Mesenteric fat pad (tissue), 1 donor: ENCODE measurements at places on chromosomes 2 and 18. TPM values are rescaled to one million over a fixed set of nuclear protein-coding genes. Genes with fewer than 3 reads are reported as not detected.

The KCNJ13 gene
- not detected for total RNA-seq

The ATP6V1C2 gene
- 1.4 TPM for total RNA-seq

DNA sequence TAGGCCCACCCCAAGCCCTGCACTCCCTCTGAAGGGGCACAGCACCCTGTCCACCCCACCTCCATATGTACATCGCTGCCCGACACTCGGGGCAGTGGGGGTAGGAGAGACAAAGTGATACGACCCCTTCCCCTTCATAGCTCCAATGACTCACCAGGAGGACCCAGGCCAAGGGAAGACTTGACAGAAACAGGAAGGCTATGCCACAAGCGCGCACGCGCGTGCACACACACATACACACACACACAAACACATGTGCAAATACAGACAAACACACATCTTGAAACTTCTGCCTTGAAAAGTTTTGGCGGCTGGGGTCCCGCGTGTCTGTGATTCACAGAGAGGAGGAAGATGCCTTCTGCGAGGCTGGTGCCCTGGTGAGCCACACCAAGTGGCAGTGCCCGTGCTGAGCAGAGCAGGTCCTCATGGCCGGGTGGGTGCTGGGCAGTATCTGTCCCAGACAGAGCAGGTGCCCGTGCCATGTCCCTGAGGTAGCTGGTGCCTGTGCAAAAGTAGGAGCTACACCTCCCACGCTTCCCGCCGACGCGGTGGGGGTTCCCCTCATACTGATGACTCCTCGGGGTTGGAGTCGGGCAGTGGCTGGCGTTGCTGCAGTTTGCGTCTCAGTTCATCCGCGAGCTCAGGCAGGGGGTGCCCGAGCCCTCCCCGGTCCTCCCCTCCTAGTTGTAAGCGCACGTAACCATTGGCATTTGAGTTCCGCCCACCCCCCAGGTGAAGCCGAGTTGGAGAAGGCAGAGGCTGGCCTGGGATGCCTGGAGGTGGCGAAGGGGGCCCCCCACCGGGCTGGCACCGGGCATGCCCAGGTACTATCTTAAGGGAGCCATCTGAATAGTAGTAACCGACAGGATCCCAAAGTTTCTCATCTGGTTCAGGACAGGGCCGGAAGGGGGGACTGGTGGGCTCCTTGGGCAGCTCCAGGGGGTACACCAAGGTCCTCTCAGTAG is 2.5 kb upstream of the ANKRD39 start:
- DNase-seq, result no peak

DNA sequence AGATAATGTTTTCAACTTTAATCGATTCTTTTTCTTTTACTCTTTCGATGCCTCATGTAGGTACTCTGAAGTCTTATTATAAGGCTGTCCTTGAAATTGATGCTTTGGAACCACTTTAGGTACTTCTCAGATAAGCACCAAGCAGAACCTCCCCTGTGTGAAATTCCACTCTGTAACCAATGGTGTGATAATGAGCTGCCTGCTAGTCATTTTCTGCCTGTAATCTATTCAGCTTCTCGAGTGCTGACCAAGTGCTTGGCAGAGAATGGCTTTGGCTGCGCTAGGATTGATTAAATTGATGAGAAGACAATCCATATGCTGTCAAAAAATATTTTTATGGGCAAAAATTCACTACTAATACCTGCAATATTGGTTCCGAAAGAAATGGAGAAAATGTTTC is 132.1 kb upstream of the STON1 start:
- DNase-seq, result no peak

DNA sequence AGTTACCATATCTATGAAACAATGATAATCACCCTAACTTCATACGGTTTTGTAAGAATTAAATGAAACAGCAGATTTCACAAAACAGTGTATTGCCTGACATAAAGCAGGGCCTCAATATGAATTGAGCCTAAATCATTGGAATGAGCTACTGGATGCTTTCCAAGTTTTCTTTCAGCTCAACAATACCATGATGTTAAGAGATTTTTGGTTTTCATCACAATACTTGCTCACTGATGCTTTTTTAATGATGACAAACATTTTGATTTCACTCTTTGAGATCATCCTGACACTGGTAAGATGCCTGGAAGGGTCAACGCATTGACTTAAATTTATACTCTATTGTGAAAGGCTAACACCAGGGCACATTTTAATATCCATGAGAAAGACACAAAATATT is 377.5 kb downstream of the ZNF521 start:
- no peak for DNase-seq

DNA sequence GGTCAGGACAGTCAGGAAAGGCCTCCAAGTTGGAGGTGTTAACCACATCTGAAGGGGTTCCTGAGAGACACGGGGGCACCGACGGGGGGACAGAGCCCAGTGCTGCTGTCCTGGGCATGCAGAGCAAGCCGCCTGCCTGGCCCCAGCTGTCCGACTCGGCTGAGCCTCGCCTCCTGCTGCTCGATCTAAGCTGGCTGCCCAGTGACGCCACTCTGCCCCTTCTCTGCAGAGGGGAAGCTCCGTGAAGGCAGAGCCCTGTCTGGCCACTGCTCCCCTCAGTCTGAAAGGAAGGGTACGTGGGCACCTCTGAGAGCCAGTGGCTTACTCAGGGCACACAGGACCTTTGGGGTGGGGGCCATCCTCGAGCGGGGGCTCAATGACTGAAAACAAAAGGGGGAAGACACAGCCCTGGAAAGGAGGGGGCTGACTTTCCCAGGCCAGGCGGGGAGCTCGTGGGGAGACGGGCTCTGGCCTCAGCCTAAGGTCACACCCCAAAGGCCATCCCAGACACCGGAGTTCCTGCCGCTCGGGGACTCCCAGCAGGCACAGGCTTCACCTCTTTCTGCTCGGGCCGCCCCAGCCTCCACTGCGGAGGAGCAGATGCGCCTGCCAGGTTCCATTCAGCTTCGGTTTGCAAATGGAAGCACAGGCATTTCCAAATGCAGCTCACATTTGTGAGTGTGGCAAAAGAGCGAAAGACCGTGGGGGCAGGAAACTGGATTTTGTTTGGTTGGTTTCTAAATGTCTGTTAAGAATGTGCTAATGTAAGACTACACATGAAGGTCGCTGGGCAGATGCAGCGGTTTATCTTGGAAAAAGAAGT is 136.9 kb downstream of the HDAC4 start:
- no peak for DNase-seq

DNA sequence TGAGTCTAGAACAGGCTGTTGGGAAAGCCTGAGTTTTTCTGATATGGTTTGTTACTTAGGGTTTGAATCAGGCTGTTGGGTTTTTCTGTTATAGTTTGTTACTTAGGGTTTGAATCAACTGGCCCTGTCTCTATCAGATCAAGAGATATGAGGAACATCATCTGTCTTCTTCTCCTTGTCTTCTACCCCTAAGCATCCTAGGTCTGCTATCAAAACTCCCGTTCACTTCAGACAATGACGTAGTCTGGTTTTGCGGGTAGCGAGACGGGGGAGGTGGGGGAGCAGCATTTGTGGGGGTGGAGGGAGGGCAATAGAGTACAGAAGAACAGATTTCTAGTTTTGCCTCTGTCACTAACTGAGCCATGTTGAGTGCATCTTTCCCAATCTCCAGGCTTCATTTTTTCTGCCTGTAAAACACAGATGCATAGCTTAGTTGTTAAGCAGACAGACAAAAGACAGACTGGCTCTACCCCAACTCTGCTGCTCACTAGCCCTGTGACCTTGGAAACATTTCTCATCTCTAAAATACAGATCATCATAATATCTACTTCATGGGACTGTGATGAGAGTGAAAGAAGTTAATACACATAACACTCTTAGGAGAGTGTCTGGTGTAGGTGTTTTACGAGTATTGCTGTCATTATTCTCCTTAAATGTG is 9.1 kb downstream of the TNP1 start:
- DNase-seq, result no peak
